ENCODE measurements at places on chromosomes 11 and 22. TPM values are rescaled to one million over a fixed set of nuclear protein-coding genes. Genes with fewer than 3 reads are reported as not detected.

DNA sequence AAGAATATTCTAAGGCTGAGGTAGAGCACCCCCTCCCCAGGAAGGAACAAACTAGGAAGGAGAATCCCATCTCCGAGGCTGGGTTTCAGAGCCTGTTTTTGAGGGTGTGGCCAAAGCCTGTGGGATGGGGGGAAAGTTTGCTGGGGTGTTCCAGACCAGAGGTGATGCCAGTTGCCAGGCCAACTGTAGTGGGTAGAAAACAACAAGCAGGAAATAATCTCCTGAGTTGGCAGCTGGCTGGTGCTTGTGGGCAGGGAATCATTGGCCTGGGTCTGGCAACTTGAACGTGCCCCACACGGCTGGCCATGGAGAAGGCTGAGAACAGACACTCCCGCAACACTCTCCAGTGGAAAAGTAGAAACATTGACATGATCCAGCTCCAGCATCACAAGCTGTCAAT lies 385.6 kb downstream of the ETS1 start:
- DNase-seq = no peak

DNA sequence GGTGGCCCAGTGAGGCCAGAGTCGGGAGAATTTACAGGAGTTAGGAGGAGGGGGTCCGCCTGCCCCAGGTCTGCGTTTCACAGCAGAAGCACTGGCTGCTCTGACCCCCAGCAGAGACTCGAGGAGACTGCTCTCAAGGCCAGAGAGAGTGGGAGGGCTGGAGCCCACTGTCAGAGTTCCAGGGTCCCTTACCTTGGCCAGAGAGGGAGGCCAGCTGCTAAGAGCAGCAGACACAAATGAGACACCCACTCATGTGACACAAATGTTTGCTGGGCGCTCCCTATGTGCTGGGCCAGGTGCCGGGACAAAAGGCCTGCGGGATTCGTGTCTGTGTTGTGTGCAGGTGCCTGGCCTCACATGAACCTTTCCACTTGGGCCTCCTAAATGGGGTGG lies 2.8 kb upstream of the TNFRSF13C start:
- no peak for DNase-seq

GRCh38 chr11:67302571-67303131 lies 679 bp upstream of the SSH3 start:
- no peak for DNase-seq

- no peak for DNase-seq
Observed at GRCh38 chr22:17314487-17314886, 54.8 kb upstream of the CECR2 start.

DNA sequence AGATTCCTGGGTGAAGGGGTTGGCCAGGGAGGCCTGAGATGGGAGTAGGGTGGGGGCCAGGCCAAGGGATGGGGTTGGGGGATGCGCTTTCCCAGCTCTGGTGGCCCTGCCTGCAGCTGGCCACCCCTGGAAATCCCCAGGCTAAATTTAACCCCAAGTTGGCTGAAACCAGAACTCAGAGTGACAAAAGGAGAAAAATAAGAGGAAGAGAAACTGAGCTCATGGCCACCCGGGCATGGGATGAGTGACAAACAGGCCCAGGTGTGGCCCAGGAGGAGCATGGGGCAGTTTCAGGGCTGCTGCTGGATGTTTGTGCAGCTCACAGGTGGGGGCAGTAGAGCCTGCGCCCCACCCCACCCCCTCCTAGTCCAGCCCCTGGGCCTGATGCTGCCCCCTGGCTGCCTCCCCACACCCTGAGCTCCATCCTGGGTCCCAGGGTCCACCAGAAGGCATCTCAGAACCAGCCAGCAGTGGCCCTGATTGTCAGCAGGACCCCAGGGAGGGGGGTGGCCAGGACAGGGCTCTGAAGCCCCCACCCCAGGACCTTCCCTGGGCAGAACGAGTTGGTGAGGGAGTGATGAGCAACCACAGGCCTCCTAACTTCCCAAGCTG lies 48.0 kb downstream of the IGLL5 start:
- DNase-seq = no peak

DNA sequence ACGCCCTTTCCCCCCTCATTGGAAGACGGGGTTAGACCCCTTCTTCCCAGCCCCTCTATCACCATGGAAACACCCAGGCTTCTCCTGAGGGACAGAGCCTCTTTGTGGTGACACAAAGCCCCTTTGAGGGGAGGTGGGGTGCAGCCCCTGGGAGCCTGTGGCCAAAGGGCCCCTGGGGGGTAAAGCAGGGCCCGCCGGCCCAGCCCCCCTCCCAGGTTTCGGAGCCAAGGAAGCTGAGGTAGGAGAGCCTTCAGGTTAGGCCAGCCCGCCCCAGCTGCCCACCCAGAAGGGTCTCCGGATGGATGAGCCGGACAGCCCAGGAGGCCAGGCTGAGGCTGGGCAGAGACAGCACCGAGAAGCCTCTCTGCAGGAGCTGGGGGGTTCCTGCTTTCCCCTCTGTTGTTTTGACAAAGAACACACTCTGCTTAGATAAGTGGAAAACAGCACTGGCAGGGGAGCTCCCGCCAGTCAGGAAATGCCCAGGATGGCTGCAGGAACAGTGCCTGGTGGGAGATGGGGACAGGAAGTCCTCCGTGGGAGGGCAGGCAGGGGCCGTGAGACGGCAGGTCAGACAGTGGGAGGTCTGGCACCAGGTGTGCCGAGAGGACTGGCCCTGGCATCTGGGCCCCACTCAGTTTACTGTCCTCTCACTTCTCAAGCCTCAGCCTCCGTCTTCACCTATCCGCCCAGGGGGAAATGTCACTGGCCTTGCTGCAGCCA lies 18.2 kb downstream of the ARVCF start:
- DNase-seq = no peak

DNA sequence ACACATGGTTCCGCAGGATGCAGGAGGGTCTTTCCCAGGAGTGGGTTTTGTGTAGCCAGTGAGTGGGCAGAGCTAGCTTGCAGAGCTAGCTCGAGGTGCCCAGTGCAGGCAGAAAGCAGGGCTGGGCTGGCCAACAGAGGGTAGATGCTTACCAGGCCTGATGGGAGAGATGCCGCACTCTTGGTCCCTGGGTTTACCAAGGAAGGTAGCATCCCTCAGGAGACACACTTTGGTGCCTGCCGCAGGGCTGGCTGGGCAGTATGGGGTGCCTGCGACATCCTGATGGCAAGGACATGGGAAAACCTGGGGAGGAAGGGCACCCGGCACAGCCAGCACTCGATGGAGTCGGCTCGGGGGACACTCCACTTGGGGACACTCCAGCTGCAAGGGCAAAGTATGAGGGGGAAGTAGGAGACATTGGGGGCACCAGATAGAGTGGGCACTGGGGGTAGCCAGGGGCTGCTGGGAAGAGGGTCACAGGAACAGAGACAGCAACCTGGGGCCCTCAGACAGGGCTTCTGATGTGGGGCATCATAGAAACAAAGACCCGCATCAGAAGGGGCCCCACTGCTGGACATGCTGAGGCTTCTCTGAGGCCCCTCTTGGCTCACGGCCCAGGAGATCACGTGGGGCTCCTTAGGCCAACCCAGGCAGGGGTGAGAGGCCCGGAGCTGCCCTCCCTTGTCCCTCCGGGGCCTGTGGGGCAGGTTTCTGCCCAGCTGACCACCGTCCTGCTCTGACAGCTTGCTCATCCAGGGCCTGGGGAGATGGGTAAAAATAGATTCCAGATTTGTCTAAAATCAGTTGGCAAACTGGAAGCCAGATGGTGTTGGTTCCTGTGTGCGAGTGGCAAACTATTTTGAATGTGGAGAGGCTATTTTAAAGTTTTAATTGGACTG lies 89.8 kb downstream of the MORC2 start:
- no peak for DNase-seq

- DNase-seq = no peak
Observed at GRCh38 chr11:91795139-91795887, 429.3 kb upstream of the FAT3 start.

- no peak for DNase-seq
Observed at GRCh38 chr11:104352036-104352435, 188.1 kb upstream of the PDGFD start.

DNA sequence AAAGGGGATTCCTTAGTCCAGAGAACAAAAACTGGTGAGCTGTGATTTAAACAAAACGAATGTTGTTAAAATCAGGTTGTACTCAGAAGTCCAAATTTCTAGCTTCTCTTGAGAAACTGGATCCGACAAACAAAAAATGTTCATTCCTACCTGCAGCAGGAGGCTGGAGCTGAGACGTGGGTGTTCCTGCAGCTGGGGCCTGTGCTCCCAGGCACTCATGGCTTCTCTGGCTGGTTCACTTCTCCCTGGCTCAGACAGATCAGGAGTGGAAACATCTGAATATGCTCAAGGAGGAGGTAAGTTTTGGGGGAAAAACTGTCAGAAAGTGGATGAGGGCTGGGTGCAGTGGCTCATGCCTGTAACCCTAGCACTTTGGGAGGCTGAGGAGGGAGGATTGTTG lies 24.7 kb upstream of the PARVB start:
- no peak for DNase-seq

GRCh38 chr11:61725781-61726231 lies 26.6 kb upstream of the MYRF start:
- DNase-seq = no peak

GRCh38 chr11:61082062-61082870 lies 20.0 kb upstream of the CD5 start:
- DNase-seq = no peak

DNA sequence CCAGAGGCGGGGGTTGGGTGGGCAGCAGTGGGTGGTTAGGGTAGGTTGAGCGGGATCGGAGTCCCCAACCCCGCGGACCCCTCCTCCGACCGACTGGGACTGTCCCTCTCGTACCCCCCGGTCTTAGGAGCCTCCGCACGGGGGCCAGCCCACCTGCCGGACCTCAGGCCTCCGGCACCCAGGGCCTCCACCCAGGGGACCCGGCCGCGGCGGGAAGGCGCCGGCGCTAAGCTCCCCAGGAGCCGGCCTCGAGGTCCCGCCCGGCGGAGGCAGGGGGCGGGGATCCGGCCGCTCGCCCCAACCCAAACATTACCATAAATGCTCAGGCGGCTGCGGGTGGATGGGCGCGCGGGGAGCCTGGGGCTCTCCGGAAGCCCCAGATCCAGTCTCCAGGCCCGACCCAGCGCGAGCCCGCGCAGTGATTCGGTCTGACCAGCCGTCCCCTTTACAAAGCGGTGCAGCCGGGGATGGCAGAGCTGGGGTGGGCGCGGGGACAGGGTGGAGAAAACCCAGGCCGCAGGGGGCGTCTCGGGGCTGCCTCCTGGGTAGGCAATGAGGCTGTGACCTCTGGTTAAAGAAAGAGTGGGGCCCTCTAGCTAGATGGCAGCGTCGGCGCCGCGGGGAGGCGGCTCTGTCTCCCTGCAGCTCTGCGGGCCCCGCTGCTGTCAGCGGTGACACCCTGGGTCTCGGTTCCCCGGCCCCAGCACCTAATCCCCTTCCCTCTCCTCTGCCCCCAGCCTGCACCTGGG lies 4.0 kb upstream of the MCAM start:
- peak; percentile 67 for DNase-seq

DNA sequence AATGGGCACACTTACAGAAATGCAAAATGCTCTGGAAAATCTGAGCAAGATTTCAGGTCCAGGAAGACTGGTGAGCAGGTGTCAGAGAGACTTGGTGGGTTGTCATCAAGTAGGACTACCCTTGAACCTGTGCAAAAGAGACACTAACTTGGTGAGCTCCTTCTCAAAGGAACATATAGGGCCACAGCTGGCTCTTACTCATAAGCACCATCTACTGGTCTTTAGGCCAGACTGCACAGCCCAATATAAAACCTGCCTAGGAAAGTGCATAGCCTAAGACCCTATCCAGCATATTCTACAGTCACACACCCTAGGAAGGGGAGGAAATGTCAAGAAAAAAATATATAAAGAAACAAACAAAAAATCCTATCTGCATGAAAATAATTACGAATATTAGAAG lies 18.2 kb upstream of the OR10W1 start:
- DNase-seq = no peak

DNA sequence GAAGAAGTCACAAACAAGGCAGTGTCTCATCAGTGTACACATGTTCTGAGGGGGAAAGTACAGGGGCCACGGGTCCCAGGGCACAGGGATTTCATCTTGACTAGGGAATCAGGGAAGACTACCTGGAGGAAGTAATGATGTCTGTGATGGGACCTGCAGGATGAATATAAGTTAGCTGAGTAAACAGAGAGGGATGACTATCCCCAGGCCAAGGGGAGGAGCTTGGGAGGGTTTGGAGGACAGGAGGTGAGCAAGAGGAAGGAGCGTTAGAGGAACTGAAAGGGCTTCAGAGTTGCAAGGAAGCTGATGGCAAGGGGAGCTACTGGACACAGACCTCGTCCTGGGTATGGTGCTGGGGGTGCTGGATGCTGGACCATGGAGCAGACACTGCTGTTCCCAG lies 56.4 kb downstream of the TRAF6 start:
- DNase-seq = no peak

DNA sequence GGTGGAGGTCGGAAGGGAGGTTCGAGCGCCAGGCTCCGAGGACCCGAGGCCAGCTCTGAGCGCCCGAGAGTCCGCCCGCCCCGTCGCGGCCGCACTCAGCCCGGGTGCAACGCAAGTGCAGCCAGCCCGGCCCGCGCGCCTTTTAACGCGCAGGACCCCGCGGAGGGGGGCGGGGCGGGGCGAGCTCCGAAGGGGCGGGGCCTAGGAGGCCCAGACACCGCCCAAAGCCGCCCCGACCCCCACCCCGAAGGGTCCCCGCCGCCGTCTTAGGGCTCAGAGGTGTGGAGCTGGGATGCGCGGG lies at the start of gene PHOX2A:
PHOX2A (minus strand) TSS at position 117 of the 301 bp plus-strand sequence. CDS start 172 bp downstream, outside the sequence.
- DNase-seq = peak; percentile 13

DNA sequence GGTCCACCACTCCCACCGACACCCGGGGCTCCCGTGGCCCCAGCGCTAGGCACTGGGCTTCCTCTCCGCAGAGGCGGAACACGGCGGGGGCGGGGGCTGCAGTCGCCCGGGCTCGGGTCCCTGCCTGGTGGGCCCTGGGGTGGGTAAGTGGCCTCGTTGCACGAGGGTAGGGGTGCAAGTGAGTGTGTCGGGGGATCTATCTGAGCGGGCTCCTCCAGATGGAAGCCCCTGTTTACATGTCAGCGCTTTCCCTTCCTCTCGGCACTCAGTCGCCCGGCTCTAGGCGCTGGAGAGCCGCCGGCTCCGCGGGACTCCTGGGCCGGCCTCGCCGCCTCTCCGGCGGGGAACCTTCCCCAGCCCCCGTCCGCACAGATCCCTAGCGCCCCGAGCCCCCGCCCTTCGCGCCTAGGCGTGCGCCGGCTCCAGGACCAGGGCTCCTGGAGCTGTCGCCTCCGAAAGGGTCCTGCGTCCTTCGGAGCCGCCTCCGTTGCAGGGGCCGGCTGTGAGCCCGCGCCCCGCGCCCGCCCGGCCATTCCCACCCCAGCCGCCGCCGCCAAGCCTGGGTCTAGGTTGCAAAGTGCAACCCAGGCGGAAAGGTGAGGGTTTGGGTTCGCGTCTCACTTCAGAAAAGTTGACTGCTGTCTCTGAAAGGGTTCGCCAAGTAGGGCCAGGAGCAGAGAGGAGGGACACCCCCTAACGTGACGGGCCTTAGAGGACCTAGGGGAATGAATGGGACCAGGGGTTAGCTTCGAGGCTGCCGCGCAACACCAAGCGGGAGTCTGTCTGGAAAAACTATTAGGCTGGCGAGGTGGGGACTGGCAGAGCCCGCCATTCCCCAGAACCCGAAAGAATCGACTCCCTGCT lies 978 bp downstream of the FLI1 start:
- no peak for DNase-seq

GRCh38 chr11:13668957-13669521 lies 571 bp downstream of the FAR1 start:
- DNase-seq = no peak

The FOLR1 gene
- 50.8 TPM for polyA plus RNA-seq

The OR52N4 gene
- not detected for polyA plus RNA-seq

The NPAT gene
- 23.7 TPM for polyA plus RNA-seq

The MYRF gene
- 23.1 TPM for polyA plus RNA-seq

The MAJIN gene
- 0.88 TPM for polyA plus RNA-seq

The OSM gene
- polyA plus RNA-seq = not detected
